ENCODE measurements at places on chromosomes 12 and 14.

DNA sequence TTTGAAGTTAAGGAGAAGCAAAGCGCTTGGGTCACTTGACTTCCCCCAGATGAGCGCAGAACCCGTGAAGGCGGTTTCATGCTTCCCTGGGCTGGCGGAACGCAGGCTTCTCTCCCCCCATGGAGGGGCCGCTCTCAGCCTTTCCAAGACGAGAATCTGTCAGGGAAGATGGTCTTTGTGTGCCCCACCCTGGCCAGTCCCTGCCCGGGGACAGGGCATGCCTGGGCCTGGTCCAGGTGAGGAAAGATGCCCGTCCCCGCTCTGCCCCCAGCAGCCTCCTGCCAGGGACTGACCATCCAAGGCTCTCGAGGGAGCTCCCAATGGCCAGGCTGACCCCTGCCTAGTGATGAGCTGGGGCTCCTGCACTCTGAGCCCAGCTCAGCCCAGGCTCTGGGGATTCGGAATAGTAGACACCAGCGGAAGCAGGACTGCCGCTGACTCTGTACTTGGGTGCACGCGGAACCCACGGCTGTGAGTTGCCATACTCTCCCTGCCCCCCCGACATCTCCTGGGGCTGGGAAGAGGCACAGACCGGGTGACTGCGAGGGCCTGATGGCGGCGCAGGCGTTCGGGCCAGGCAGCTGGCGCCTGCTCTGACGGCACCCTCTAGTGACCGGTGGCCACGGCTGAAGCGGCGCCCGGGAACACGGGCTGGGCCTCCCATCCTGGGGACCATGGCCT, 142.2 kb upstream of the FKBP4 start:
- DNase-seq, result no peak

GRCh38 chr14:31336646-31337045, 83.7 kb downstream of the HEATR5A start:
- DNase-seq, result peak; percentile 40

DNA sequence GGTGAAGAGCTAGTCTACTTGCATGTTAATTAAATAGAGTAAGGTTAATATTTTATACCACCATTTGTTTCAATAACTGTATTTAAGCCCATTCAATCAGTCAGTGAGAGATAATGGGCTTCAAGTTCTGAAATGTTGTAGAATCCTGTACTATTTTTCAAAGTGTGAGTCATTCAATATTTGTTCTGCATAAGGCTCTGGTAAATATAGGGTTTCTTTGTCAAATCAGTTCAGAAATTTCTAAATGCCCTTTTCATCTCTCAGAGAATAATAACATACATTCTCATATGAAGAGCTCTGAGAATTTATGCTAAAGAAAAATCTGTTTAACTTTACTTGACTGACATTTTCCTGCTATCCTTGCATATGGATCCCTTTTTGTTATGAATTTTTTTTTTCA, 493.3 kb downstream of the TMTC2 start:
- DNase-seq, result no peak

GRCh38 chr12:50845021-50845647, 2.4 kb downstream of the TMPRSS12 start:
- no peak for DNase-seq

DNA sequence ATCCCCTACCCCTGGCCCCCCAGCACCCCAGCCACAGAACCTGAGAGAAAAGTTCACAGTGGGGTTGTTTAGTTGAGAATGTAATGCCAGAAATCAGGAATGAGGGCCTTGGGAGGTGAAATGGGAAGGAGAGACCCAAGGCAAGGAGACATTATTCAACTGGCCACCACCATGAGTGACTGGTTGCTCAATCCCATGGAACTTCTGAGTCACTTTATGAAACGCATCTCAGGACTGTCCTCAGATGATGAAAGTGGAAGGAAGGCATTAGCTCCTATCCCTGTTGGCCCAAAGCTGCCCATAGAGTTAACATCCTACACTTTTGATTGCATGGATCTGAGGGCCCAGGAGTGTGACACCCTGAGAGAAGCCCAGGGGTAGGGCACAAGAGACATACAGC, 25.4 kb upstream of the TCL1A start:
- no peak for DNase-seq

DNA sequence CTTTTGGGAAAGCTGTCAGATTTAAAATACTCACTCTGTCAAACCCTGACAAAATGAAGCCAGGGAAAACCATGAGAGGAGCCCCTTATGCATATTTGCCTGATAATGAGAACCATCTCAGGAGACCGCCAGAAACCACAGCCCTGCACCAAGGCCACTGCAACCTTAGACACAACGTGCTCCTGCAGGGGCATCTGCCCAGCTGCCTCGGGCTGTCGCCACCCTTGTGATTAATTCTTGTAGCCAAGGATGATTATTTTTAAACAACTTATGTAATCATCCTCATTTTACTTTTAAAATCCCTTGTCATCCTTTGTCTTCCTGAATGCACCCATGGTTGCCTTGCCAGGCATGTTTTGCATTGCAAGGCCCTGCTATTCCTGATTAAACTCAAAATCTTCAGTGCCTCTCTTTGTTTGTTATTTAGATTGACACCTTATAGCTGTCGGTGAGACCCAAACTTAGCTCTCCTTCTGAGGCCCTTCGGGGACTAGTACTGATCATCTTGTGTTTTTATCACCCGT, 766.4 kb upstream of the TMEM132C start:
- DNase-seq, result no peak

- DNase-seq, result no peak
These were observed 7.0 kb downstream of the APOLD1 start for GRCh38 chr12:12792421-12792820.

GRCh38 chr14:97602438-97603117, 805.4 kb downstream of the VRK1 start:
- no peak for DNase-seq

GRCh38 chr12:8037046-8037663, 4.6 kb downstream of the FOXJ2 start:
- no peak for DNase-seq

GRCh38 chr14:52360831-52361230, 46.7 kb downstream of the PTGER2 start:
- no peak for DNase-seq

DNA sequence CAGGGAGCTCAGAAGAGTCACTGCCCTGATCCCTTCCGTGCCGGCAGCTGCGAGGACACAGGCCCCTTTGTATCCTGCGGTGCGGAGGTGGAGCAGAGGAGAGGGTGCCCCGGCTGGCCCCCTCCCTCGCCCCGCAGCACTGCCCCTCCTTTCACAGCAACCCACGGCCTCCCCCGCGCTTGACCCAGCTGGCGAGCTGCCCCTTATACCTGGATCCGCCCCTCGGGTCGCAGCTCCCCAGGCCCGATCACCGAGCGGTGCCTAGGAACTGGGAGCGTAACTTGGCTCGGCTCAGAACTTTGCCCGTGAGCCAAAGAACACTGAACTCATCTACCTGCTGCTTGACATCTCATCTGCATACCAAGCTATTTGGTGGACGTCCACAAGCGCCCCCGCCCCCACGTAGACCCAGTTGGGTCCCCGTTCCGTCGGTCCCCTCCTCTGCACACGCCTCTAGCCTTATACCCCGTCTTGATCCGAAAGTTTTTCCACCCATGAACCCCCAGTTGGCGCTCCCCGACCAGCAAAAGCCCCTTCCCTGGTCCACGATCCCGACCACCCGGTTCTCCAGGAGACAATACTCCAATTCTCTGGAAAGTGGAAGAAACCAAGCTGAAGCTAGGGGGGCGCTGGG, 697 bp upstream of the DNAJC14 start:
- DNase-seq, result no peak

- peak; percentile 24 for DNase-seq
These were observed 1.5 kb downstream of the DDHD1 start for GRCh38 chr14:53151523-53152183.

GRCh38 chr14:61609191-61609843, 86.0 kb upstream of the HIF1A start:
- DNase-seq, result no peak

DNA sequence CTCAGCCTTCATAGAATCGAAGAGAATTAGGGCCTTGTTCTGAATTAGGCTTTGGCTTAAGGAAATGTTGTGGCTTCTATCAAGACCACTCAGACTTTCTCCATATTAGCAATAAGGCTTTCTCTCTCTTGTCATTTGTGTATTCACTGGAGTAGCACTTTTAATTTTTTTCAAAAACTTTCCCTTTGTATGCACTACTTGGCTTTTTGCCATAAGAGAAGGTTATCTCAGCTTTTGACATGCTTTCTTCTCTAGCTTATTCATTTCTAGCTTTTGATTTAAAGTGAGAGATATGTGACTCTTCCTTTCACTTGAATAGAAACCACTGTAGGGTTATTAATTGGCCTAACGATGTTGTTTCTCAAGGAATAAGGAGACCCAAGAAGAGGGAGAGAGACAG, 244.2 kb downstream of the GPHN start:
- DNase-seq, result no peak

- no peak for DNase-seq
These were observed 82.4 kb downstream of the SCAF11 start for GRCh38 chr12:45907955-45908354.

GRCh38 chr12:18290386-18290785, 29.1 kb downstream of the PIK3C2G start:
- no peak for DNase-seq

- DNase-seq, result no peak
These were observed 114.0 kb downstream of the PRMT8 start for GRCh38 chr12:3604748-3605586.

DNA sequence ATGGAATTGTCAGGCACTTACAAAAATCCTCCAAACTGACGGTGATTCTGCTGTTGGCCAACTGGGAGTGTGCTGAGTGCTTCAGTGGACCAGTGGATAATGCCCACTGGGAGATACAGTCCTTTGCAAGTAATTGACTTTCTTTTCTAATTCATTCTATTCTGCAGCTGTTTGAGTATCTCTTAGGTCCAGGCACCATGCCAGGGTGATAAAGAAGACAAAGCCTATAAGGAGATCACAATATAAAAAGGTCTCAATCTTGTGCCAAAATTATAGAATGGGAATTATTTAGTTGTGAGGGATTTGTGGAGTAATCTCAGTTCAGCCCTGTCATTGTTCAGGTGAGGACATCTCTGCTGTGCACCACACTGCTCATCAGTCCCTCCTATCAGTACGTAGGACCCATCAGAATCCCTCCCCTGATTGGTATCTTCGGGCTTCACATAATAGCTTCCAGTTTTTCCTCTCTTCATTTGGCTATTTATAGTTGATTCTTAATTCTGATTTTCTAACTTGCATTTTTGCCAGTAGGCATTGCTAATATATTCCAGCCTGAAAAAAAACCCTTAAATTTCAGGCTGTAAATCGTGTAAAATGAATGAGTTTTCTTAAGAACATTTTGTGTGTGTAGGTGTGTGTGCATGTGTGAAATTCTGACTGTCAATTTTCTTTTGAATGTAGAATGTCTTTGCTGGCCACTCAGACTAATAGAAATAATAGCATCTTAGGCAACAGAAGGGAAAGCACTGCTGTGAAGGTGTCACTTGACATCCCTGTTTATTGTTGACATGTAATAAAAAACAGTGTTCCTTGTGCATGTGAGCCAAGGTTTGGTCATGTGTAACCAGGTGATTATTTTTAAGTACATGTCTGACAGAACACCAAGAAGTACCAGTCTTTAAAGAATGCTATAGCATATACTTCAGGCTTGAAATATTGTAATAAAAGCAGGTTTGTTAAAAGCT, 457.6 kb upstream of the RGS6 start:
- no peak for DNase-seq

DNA sequence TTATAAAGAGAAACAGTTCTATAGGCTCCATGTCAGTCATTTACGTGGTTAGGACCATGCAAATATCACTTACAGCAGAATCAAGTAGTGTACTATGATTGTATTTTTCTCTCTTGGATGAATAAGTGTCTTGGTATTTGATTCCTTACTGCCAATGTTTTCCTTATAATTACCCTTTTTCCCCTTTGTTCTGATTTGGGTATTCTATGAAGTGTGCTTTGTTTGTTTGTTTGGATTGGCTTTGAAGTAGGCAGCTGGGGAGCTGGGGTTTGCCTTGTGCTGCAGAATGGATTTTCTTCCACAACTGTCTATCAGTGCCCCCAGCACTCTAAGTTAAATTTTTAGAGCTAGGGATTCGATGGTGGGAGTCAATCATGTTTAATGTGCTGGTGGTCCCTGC, 12.4 kb downstream of the TMEM120B start:
- DNase-seq, result no peak

DNA sequence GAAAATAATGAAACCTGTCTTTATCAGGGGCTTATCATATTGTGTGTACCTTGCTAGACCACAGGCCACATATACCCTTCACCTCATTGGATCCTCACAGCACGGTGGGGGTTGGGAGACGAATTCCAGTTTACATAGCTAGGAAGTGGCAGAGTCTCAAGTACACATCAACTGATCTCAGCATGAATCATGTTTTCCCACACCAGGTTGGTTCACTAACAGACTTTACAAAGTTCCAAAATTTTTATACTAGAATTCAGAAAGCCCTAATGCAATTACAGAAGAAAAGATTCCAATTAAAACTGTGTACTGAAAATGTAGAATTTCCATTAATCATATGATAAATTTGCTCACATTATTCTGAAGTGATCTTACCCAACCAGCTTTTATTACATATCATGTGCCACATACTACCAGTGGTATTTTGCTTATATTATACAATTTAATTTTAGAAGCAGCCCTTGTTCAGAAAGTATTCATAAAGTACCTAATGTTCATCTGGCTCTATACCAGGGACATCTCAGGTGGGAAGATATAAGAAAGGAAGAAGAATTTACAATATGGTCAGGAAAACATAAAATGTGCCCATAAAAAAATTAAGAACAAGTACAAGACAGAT, 196.2 kb downstream of the ITPR2 start:
- no peak for DNase-seq

DNA sequence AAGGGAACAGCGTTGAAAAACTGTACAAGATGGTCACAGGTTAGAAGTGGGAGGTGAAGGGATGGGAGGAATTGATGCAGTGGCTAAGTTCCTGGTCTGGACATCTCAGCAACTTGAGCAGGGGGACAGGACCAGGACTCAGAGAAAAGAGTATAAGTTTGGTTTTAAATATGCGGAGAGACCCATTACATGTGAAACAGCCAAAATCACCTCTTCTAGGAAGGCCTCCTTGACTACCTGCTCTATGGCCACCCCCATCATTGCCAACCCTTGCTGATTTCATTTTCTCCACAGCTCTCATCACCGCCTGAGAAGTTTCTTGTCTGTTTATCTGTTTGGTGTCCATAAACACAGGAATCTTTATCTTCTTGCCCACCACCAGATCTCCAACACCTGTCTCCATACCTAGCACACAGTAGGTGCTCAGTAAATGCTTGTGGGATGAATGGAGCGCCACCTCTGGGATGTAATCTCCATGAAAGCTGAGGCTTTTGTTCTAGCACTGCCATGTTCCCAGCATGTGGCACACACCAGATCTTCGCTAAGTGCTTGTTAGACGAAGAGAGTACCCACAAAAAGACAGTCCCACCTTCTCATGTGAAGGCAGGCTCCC, 11.2 kb upstream of the PHETA1 start:
- DNase-seq, result no peak

GRCh38 chr12:58877243-58877743, 43.0 kb downstream of the LRIG3 start:
- DNase-seq, result peak; percentile 57

Data from fibroblast of the conjunctiva (primary cell).